ENCODE measurements at places on chromosomes 2 and 18.

DNA sequence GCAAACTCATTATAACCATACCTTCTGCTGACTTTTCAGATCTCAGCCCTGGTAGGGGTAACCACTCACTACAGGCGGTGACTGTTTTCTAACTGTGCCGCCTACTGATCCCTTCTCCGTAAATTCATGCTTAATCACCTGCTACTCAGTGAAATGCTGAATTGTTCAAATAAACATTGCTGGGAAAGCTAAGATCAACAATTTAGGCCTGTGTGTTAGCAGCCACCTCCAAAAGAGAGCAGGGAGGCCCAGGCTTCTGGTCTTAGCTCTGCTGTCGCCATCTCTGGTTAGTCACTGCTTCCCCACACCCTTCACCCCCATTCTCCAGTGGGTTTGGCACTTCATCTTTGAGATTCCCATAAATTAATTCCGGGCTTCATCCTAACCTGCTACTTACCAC is 21.8 kb upstream of the NT5C1B start:
- no peak for ATAC-seq

DNA sequence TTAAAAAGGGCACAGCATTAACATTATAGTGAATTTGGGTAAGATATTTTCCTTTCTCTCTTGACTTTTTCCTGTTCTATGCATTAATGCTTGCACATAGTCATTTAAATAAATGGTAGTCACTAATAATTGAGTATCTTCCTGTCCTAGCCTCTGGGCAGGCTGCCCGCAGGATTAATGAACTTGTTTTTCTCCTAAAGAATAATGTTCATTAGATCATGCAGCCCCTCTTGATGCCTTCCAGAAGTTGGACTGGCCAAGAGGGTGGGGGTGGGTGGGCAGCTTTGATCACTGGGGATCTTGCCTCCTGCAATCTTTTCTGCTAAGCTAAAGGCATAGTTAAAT is 514.5 kb upstream of the CDH2 start:
- ATAC-seq, result no peak

- no peak for ATAC-seq
Observed at GRCh38 chr2:237616373-237616733, 11.0 kb upstream of the LRRFIP1 start.

DNA sequence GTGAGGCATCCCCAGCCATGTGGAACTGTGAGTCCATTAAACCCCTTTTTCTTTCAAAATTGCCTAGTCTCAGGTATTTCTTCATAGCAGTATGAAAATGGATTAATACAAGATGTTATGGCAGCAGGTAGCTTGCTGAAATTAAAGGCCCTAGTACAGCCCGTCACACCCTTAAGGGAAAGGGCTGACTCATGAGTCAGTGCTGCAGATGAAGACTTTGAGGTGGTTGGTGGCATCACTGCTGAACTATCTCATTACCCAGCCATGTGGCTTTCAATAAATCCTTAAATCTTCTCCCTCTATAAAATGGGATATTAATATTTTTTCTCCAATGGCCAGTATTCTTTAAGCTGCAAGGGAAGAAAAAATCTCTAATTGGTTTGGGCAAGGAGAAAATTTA is 226.1 kb upstream of the CCDC68 start:
- ATAC-seq, result no peak

DNA sequence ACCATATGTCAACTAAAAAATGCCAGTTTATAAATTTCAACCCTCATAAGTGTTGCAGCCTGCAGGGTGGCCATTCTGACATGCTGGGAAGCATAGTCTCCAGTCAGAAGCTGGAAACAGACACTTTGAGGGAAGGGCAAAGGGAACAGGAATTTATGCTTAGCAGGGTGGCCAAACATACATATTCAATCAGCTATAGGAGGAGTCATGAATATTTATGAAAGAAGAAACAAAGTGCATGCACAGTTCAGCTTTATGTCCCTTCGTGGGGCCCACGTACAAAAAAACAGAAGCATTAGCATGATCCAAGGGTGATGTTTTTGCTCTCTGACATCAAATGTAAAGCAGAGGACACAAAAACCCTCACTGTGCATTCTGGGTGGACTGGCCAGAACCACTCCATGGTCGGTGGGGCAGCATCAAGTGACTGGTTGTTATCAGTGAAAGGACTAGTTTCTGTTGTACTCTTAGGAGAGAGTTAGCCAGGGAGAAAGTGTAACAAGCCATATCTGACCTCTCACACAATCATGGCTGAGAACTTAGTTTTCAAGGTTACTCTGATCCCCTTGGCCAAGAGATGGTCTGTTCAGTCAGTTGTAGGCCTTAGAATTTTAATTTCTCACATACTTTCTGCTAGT is 9.9 kb upstream of the PDE11A start:
- no peak for ATAC-seq

- no peak for ATAC-seq
Observed at GRCh38 chr18:22417496-22418188, at the start of gene CTAGE1. Gene CTAGE1, minus strand, starts transcription at chr18:22417915. Its CDS starts 104 bp downstream, at chr18:22417811.

- no peak for ATAC-seq
Observed at GRCh38 chr2:231673348-231673770, 35.0 kb upstream of the PTMA start.

DNA sequence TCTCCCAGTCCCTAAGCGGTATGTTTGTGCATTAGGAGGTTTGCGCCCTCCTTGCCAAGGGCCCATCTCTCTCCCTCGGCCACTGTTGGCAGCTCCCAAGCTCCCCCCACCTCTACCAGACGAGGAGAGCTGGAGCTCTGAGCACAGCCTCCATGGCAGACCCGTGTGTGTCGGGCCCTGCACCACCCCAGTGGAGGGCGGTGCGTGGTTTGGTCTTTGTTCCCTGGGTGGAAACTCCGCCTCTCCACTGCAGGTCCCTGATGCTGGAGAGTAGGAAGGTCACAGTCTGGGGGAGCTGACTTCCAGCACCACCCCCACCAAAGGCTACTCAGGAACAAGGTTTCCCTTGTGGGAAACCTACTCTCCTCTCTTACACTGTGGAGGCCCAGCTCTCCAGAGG is 162.6 kb upstream of the FHL2 start:
- ATAC-seq, result no peak

DNA sequence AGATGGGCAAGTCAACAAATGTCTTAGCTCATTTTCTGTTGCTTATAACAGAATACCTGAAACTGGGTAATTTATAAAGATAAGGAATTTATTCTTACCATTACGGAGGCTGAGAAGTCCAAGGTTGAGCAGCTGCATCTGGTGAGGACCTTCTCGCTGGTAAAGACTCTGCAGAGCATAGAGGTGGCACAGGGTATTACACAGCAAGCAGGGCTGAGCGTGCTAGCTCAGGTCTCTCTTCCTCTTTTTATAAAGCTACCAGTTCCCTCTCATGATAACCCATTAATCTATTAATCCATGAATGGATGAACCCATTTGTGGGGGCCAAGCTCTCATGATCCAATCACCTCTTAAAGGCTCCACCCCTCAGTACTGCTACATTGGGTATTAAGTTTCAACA is 109.1 kb downstream of the CDK15 start:
- no peak for ATAC-seq

GRCh38 chr2:239660390-239661230 is 259.8 kb upstream of the HDAC4 start:
- ATAC-seq, result no peak
